Activated T-cell treated with anti-CD3 and anti-CD28 coated beads, Interleukin-2, amount 50 U/mL, for 1 hour (primary cell): ENCODE measurements at places on chromosomes 11 and 22.

- no peak for DNase-seq
Observed at GRCh38 chr11:133819114-133819513, 26.2 kb downstream of the SPATA19 start.

- no peak for DNase-seq
Observed at GRCh38 chr11:8720352-8720751, 37.8 kb downstream of the RPL27A start.

GRCh38 chr22:36985211-36985889 is 33.9 kb downstream of the TST start:
- DNase-seq: no peak

DNA sequence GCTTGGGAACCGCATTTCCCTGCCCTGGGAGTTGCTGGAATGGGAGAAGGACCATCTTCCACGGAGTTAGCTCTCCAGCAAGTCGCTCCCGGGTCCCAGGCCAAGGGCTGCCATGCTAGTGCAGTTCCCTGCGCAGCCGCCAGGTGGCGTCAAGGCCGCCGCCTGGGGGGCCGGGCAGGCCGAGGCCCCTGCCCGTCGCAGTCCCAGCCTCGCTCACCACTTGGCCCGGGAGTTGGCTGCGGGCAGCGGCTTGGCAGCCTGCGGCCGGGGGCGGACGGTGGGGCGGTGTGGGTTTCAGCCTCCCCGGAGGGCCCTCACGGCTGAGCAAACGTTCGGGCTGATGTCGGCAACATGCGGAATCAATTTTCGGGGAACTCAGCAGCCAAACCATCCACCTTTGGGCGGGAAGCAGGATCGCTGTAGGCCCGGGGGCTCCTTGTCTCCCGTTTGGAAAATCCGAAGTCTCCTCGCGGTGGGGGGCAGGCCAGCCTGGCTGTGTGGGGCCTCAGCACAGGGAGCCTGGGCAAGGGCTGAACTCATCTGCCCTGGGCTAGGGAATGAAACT is 415.1 kb downstream of the SOX6 start:
- DNase-seq: no peak

DNA sequence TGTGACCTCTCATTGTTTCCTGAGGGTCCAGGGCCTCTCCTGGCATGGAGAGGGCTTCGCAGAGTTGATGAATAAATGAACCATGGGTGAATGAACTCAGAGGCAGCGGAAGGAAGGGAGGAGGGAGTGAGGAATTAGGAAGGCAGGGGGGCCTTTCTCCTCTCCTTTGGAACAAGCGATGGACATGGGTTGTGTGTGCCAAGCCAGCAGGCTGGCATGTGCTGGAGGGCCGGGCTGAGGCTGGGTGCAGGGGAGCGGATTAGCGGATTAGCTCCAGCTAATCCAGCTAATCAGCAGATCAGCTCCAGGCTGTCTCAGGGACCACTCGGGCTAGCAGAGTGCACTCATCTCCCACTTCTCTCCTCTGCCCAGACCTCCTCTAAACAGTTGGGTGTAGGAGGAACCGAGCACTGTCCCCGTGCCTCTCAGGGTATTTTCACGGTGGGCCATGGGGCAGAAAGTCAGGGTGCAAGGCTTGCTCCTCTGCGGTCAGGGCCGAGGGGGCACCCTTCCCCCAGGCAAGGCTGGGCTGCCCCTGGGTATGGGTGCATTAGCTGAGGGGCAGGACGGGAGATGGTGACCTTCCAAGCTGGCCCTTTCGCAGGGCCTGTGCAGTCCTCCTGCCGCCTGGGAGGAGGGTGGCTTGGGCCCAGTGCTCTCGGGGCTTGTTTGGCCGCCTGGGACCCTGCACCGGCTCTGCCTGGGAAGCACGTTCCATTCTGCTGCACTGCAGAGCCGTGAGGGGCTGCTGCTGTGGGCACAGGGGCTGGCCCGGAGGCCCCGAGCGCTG is 120.3 kb upstream of the B3GAT1 start:
- no peak for DNase-seq

- peak; percentile 22 for DNase-seq
Observed at GRCh38 chr11:114762408-114762807, 84.1 kb downstream of the NXPE2 start.
